Immature natural killer cell (primary cell): ENCODE measurements at places on chromosomes 13 and 19. TPM values are rescaled to one million over a fixed set of nuclear protein-coding genes. Genes with fewer than 3 reads are reported as not detected.

DNA sequence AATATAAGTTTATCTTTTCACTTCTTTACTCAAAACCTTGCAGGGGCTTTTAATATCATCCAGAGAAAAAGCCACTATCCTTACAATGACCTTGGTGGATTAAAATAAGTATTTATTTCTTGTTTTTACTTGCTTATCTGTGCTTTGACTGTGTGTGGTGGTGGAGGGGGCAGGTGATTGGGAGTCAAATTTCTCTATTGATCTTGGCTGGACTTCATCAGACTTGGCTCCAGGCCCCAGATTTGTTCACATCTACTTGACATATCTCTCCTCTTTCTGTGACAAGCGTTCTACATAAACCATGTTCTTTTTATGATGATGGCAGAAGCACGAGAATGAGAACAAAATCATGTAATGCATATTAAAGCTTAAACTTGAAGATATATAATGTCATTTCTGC is 670.8 kb downstream of the PCDH17 start:
- no peak for DNase-seq

DNA sequence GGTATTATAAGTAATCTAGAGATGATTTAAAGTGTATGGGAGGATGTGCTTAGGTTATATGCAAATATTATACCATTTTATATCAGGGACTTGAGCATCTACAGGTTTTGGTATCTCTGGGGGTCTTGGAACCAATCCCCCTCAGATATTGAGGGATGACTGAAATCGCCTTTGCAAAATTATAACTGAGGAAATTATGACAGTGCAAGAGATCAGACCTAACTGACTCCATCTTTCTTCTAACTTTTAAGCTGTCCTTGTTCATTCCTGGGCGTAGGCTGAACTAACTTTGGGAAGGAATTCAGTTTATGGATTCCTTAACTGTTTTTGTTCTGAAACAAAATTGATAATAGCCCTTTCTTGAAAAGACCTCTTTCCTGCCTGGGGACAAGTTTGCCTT is 190.7 kb upstream of the KL start:
- DNase-seq: no peak

GRCh38 chr19:5627395-5627904 is 4.6 kb downstream of the SAFB start:
- no peak for DNase-seq

GRCh38 chr13:45932676-45933075 is 81.1 kb upstream of the SIAH3 start:
- DNase-seq: no peak

DNA sequence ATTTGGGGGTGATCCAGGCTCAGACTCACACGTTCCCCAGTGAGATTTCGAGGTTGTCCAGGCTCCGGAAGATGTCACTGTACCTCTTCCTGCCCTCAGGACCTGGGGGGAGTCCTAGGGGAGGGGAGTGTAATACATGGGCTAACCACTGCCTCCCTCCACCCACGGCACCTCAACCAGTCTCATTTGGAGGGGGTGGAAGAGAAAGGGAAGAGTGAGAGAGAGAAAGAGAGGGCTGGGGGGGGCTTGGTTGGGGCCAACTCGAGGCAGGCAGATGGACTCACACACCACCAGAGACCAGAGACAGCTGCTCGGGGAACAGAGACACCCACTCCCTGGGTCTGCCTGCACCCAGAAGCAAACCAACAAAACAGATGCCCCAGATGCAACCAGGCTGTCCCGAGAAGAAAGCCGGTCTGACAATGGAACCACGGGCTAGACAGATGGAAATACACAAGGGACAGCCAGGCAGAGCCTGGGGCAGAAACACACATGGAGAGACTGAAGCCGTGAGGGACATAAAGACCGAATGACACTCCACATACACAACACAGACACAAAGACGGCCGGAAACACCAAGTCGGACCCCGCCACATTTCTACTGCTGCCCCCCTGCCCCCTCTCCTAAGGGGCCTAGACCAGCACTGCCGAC is 825 bp downstream of the GMIP start:
- peak; percentile 58 for DNase-seq

GRCh38 chr13:97433727-97434396 is at the start of gene RAP2A:
TSS of gene RAP2A (plus strand) at chr13:97434169. CDS start at chr13:97434471, 302 bp downstream.
- DNase-seq: peak; percentile 92

- no peak for DNase-seq
Observed at GRCh38 chr13:50476577-50477285, 366.8 kb downstream of the DLEU7 start.

GRCh38 chr13:110127986-110128511 is 178.9 kb downstream of the COL4A1 start:
- DNase-seq: no peak

- no peak for DNase-seq
Observed at GRCh38 chr13:102309110-102309509, 92.7 kb downstream of the FGF14 start.

- peak; percentile 65 for DNase-seq
Observed at GRCh38 chr13:28659621-28659970, 666 bp downstream of the POMP start.

U2AF2 gene
- 17.0 TPM for polyA plus RNA-seq

NTF4 gene
- polyA plus RNA-seq: not detected

JAK3 gene
- polyA plus RNA-seq: 79.8 TPM

CFAP97D2 gene
- 1.0 TPM for polyA plus RNA-seq
